ENCODE measurements at places on chromosomes 5 and 9.

GRCh38 chr5:141944076-141944475 lies 13.9 kb downstream of the PCDH12 start:
- no peak for DNase-seq

DNA sequence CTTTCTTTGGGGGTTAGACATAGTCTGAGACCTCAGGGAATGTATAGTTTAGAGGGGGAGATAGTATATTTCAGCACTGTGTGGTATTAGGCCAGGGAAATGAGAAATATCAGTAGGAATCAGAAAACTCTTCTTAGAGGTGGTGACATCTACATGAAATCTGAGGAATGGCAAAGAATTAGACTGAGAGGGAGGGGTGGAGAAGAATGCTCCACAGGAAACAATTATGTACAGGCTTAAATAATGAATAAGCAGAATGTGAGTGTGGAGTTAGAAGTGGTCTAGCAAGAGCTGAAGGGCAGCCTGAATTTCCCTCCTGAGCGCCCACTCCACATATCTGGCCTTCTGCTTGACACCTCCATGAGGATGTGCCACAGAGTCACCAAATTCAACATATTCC lies 3.6 kb upstream of the MACIR start:
- no peak for DNase-seq

DNA sequence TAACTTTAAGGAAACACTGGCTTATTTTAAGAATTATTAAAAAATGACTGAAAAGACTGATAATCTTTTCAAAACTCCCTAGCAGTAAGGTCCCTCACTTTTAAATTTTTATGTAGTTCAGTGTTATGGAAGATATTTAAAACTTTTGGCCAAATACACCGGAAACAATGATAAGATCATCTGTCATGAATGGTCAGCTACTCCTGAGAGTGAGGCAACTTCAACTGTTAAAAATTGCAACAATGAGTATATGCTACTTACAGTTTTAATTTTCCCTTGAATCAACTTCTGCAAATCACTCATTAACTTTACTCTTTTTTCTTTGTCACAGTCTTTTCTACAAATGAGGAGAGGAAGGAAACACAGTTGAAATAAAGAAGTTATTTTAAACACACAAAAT lies 10.8 kb downstream of the PUM3 start:
- no peak for DNase-seq

- DNase-seq: no peak
Observed at GRCh38 chr9:88990729-88991065, 571 bp upstream of the S1PR3 start.

DNA sequence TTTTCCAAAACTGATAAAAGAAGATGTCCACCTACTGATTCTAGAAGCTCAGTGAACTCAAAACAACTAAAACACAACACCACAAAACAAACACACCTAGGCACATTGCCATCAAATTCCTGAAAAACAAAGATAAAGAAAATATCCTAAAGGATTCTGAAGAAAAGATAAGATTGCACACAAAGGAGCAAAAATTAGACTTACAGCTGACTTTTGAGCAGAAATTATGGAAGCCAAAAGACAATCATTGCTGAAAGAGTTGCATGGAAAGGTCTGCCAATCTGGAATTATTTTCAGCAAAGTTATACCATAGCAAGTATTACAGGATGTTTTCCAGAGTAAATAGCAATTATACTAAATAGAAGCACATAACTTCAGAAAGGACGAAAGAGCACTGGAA lies 128.2 kb upstream of the IRX2 start:
- DNase-seq: no peak

- no peak for DNase-seq
Observed at GRCh38 chr9:130806327-130806716, 28.7 kb upstream of the ABL1 start.

GRCh38 chr5:174157048-174157447 lies 111.5 kb downstream of the NSG2 start:
- no peak for DNase-seq

- peak; percentile 76 for DNase-seq
Observed at GRCh38 chr5:109743041-109743531, 53.4 kb downstream of the MAN2A1 start.

GRCh38 chr9:34001298-34001697 lies 47.4 kb downstream of the UBAP2 start:
- no peak for DNase-seq

DNA sequence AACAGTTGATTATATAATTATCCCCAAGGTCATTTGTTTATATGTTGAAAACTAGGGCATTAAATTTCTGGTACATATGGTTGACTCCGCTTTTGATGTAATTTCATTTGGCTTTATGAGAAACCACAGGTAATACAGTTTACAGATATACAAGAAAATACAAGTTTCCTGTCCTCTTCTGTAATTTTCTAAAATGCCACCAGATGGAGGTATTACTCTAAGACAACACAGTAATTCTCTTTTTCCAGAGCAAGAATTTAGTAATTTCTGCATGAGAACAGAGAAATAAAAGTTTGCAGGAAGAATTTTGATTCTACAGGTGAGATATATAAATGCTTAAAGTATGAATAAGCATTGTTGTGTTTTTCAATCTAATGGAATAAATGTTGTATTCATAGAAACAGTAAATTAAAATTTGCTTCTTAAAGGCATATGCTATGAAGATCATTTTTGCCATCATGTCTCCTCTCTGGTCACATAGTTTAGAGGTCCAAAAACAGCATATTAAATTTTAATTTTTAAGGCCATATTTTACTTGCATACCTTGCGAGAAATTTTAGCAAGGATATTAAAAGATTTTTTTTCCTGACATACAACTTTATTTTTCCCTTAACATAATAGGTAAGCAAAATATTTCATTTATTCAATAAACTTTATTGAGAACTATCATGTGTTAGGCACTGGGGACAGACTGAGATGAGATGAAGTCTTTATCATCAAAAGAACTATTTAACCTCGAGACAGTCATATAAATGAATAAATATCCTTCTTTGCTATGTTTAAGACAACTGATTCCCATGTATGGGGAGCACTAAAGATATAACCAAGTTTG lies 22.7 kb downstream of the CHD1 start:
- peak; percentile 23 for DNase-seq

- no peak for DNase-seq
Observed at GRCh38 chr9:136007934-136008692, 46.9 kb upstream of the UBAC1 start.

DNA sequence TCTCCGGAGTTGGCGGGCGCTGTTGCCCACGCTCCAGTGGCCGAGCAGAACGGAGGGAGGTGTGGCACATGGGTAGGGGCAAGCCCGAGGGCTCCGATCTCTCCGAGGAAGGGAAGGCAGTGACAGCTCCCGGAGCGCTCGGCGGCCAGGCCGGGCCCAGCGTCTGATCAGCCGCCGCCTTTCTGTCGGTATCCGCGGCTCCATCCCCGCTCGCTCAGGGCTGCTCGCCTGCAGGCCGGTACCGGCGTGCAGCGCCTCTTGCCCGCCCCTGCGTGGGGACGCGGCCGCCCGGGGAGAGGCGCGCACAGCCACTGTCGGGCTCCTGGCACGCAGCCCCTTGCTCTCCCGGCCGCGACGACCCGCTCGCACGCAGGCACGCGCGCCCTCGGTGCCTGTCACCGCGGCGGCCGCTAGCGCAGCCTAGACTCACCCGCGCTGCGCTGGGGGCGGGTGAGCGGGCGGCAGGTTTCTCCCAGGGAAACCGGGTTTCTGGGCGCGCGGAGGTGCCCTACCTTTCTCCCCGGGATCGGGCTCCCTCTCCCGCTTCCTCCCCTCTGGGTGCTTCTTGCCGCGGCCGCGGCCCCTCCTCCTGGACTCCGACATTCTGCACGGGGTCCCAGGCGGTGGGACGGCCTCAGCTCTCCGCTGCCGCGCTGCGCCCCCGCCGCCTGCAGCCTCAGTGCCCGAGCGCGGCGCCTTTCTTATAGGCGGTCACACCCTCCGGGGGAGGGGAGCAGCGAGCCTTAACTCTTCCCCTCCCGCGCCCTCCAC lies 108.4 kb downstream of the PSD2 start:
- DNase-seq: peak; percentile 1

GRCh38 chr5:129410488-129410887 lies 49.6 kb upstream of the ADAMTS19 start:
- DNase-seq: no peak

GRCh38 chr9:69276775-69277174 lies 48.2 kb upstream of the ENTREP1 start:
- DNase-seq: no peak

- no peak for DNase-seq
Observed at GRCh38 chr5:55634209-55634805, 77.8 kb downstream of the SLC38A9 start.

DNA sequence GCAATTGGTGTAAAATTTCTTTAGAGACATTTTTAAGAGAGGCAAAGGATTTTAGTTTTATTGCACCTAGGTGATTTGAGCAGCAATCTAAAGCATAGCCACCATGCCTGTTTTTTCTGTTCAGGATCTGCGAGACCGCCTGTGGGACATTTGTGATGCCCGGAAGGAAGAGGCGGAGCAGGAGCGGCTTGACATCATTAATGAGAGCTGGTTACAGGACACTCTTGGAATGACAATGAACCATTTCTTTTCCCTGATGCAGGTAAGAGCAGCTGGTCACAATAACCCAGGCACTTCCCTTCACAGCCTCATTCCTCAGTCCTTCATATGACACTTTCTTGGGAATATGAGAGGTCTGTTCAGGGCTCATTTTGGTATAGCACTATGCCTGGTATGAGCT lies 103.2 kb upstream of the IL7R start:
- no peak for DNase-seq

DNA sequence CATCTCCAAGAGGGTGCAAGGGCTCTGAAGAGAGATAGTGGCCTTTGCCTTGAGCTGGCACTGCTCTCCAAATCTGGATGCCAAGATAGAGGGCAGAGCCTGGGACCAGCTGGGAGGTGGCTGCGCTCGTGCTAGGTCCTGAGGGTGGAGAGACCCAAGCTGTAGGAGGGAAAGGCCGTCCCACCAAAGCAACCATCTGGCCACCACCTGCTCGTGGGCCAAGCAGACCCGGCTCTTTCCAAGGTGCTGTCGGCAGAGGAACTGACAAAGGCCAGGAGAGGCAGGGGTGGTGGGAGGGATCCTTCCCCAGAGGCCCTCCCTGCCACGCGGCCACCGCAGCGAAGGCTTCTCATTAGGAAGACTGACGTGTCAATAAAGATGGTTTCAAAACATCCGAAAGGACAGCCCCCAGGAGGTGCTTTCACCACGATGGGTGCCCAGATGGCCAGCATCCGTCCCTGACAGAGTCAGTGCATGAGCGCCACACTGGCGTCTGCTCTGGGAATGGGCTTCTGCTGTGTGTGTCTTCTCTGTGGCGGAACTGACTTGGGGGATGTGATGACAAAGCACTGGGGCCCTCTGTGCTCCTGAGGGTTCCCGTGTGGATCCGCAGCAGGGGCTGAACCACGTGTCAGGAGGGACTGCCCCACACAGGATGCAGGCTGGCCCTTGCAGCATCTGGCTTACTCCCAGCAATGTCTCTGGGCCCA lies 213.5 kb downstream of the FANCC start:
- no peak for DNase-seq

DNA sequence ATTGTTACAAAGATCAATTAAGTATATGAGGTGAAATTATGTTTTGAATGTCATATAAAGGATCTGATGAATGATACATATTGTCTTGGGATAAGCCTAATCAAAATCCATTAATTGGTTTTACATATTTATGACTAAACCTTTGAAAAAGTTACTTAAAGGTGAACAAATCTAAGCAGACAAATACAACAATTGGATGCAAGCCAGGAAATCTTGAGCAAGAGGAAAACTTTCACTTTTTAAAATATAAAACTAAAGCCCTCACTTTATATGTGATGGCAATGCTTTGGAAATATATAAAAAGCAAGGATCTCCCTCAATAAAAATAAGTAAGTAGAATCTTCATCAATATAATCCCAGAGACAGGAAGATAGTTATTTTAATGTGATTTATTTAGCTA lies 80.1 kb downstream of the EDIL3 start:
- no peak for DNase-seq

DNA sequence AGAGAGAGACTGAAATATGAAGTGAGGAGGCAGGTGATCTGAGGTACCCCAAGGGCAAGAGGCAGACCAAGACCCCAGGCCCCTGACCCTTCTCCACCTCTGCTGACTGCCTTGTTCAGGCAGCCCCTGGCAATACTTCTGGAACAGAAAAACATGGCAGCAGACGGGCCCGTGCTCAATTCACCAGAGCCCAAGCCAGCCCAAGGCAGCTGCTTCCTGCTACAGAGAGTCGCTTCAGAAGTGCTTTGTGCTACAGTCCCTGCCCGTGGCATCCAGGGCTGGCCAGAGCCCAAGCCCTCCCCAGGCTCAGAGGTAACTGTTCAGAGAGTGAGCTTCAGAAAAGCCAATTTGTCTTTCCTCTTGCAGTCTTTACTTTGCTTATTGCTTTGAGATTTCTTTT lies 151.4 kb upstream of the FSTL4 start:
- no peak for DNase-seq

DNA sequence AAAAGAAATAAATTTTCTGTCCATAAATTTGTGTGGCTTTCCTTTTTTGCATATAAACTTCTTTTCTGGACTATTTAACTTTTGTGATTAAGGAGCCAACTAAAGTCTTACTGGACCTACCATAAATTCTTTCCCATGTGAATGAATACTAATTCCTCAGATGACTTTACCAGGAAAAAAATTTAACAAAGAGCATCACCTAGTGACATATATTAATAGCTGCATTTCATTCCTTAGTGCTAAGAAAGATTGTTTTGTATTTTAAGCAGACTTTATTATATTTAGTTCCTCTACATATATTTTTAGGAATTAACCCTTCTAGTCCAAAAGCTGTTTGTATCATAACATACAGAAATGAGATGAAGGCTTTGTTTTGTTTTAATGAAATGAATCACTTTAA lies 64.4 kb downstream of the C9orf85 start:
- DNase-seq: no peak

DNA sequence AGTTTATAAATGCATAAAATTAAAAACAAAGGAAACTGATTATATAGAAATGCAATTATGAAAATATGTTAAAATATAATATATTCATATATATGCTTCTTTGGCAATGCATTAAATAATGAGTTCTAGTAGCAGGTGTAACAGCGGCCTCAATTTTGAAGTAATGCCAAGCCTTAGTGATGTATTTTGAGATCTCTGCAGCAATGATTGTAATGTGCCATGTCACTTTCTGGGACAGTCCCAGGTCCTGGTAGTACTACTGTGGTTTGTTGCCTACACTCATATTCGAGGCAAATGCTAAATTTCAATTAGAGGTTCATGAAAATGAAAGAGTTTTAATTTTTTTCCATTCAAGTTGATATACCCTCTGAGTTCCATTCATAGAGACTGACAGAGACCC lies 75.8 kb upstream of the ORM1 start:
- no peak for DNase-seq

- DNase-seq: no peak
Observed at GRCh38 chr9:7756088-7756487, 43.5 kb downstream of the DMAC1 start.

DNA sequence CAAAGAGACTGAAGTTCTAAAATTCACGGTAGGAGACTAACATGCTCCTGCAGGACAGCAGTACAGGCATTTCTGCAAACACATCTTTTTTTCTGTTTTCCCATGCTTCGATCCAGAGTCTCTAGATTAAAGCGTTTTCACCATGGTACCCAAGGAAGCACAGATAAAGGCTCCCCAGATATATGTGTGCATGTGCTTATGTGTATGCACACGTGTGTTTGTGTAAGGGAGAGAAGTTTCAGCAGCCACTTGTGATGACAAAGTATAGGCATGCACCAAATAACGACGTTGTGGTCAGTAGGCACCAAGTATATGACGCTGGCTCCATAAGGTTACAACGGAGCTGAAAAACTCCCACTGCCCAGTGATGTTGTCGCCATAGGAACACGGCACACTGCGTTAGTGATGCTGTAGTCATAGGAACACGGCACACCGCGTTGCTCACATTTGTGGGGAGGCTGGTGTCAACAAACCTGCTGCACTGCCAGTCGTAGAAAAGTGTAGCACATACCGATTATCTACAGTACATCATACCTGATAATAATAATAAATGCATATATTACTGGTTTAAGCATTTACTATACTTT lies 21.7 kb downstream of the MED10 start:
- no peak for DNase-seq

Measured in suppressor macrophage (primary cell).